B cell (primary cell): ENCODE measurements at places on chromosomes 6 and 20.
A peak's percentile ranks its signal among the peaks of the same experiment; 100 is the strongest.

- DNase-seq: peak; percentile 71
Observed at GRCh38 chr6:144653885-144654505, 368.9 kb downstream of the UTRN start.

DNA sequence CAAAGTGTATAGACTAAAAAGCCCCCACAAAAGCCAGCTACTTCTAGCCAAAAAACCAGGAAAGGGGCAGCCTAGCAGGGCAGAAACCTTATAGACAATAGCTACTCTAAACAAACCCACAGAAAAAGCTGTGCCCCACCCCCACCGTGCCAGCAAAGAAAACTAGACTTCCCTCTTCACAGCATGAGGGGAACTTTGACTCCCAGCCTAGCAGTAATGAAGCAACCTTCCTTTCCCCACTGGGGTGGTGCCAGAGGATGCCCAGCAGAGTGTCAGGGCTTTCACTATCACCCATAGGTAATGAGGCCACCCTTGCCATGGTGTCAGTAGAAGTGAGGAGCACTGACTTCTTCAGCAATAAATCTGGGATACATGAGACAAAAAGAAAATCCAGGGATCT is 99.0 kb upstream of the LGSN start:
- DNase-seq: no peak

GRCh38 chr20:32112841-32113240 is 3.3 kb downstream of the TM9SF4 start:
- no peak for DNase-seq

GRCh38 chr20:17530153-17530552 is 1.0 kb downstream of the BFSP1 start:
- DNase-seq: no peak

DNA sequence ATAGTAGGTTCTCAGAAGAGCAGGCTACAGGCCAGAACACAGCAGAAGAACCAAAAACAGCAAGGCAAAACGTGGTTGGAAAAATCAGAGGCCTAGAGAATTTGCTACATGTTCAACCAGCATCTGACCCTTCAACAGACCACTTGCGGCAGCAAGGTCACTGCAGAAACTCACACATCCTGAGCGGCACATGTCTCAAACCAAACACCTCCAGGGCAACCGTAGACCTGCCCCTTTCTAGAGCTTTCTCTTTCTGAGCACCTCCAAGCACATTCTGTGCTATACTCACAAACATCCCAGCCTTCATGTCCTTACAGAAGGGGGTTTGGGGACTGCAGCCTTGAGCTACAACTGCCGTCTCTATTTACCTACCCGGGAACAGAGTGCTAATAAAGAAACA is 52.6 kb downstream of the GFOD1 start:
- no peak for DNase-seq

- peak; percentile 54 for DNase-seq
Observed at GRCh38 chr6:53347921-53348370, 804 bp downstream of the ELOVL5 start.

- DNase-seq: no peak
Observed at GRCh38 chr6:157574851-157575424, 193.9 kb downstream of the ZDHHC14 start.

DNA sequence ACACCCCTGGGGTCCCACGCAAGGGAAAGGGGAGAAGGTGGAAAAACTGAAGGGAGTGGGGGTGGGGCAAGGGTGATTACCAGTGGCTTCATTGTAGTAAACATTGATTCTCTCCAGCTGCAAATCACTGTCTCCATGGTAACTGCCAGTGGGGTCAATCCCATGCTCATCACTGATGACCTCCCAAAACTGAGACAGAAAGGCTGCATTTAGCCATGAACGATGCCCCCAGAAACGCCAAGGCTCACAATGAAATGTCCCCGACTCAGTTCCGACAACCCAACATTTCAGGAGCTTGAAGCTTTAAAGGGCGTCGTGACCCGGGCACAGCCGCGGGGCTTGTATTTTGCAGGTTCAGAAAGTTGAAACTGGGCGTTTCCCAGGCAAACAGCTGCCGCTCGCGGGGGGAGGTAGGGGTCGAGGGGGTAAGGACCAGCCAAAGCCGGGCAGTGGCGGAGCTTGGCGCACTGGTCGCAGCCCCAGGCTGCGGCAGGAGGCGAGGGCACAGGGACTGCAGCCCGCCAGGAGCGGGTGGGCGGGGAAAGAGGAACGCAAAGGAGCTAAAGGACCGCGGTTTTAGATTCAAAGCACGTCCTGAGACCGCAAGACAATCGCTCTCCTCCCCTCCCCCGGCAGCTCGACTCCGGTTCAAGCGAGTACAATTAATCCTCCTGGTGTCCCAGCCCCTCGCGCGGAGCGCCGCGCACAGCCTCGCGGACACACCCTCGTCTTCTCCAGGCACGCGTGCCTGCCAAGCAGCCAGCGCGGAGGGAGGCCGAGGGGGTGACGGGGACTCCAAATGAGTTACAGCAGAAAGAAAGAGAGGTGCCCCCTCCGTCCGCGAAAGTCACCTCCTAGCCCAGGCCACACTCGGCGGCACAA is 731 bp downstream of the TUBB2B start:
- peak; percentile 66 for DNase-seq

GRCh38 chr20:1619861-1620444 is at the start of gene SIRPB1:
Gene SIRPB1, minus strand, starts transcription at chr20:1620009. Its CDS starts 65 bp downstream, at chr20:1619944.
- peak; percentile 43 for DNase-seq

GRCh38 chr6:28657769-28658465 is 132.2 kb downstream of the GPX5 start:
- peak; percentile 66 for DNase-seq

DNA sequence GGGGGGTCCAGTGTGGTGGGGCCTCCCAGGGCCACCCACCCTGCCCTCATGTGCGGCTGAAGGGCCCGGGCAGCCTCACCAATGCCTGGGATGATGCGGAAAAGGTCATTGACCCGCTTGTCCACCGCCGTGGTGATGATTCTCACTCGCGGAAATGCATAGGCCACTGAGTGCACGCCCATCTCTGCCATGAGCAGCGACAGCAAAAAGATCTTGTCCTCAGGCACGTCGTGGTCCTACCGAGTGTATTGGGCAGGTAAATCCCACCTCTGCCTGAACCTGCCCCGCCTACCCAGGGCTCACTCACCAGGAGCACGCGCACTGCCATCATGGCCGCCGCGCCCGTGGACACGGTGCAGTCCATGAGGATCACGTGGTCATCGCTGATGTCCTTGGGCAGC is 16.1 kb downstream of the UCKL1 start:
- no peak for DNase-seq

GRCh38 chr6:134309227-134309626 is 8.7 kb downstream of the SGK1 start:
- DNase-seq: no peak

DNA sequence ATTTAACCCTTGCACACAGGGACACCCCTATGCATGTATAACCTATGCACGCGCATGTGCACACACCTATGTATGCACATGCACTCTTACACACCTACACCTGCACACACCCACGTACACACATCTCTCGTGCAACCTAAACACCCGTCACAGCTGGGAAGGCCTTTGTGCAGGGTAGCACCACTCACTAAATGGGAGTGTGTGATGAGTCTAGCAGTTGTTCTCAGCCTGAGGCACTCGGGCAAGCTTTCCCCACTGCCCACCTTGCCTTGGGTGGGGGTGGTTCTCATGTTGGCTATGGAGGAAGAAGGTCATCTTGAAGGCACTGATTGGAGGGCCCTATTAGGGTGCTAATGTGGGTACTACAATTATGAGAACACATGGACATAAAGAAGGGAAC is 85.8 kb downstream of the DLL1 start:
- DNase-seq: no peak

DNA sequence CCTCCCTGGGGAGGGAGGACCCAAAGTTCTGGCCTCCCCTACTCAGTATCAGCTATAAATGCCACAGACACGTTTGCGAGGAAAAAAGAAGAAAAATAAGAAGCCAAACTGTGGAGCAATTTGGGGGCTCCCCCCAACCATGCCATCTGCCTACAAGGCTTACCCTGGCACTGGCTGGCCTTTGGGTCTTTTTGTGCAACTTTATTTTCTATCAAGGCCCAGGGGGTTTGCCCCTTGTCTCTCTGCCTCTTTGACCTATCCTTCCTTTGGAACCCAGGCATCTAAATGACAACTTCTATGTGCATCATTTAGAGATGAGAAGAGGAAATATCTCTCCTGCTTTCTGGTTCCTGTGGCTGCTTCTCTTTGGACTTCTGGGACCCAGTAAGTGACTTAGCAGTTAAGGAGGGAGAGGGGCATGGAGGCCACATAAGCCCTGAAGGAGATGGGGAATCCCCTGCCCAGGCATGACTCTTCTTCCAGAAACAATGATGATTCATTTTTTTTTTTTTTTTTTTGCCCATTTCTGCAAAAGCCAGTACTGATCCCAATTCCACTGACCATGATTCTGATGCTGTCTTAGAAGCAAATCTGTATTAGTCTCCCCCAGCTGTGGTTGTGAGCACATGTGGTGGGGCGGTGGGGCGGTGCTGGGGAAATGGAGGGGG is at the start of gene MUC22:
Gene MUC22, plus strand, starts transcription at position 82 of the 668 bp plus-strand sequence. Its CDS starts 233 bp downstream, at position 315.
- DNase-seq: no peak

DNA sequence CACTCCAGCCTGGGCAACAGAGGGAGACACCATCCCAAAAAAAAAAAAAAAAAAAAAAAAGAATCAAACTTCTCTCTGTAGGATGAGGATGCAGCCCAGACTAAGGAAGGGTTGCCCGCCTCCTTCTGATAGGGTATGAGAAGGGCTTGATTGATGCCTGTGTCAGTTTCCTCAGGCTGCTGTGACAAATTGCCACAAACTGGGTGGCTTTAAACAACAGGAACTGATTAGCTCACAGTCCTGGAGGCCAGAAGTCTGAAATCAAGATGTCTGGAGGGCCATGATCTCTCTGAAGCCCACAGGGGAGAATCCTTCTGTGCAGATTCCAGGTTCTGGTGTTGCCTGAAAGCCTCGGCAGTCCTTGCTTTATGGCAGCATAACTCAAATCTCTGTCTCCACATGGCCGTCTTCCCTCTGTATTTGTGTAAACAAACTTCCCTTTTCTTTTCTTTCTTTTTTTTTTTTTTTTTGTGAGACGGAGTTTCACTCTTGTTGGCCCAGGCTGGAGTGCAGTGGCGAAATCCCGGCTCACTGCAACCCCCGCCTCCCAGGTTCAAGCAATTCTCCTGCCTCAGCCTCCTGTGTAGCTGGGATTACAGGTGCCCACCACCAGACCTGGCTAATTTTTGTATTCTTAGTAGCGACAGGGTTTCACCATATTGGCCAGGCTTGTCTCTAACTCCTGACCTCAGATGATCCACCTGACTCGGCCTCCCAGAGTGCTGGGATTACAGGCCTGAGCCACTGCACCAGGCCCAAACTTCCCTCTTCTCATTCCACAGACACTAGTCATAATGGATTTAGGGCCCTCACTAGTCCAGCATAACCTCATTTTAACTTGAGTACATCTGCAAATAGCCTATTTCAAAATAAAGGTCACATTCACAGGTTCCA is 11.2 kb upstream of the CDK19 start:
- DNase-seq: peak; percentile 35
